ENCODE measurements at places on chromosomes 5 and 9.

DNA sequence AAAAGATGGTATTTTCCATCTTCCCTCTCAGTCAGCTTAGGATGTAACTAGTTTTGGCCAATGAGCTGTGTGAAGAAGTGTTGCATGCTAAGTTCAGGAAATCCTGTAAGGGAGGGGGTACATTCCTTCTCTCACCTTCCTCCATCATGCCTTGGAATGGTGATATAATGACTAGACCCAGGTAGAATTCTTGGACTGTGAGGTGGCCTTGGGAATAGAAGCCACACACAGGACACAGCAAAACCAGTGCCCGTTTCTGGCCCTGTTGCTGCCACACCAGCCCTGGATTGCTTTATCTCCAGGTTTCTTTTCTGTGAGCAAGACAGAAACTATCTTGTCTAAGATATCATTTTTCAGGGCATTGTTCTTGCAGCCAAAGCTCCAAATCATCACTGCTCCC is 10.5 kb upstream of the ZNF354A start:
- no peak for DNase-seq

DNA sequence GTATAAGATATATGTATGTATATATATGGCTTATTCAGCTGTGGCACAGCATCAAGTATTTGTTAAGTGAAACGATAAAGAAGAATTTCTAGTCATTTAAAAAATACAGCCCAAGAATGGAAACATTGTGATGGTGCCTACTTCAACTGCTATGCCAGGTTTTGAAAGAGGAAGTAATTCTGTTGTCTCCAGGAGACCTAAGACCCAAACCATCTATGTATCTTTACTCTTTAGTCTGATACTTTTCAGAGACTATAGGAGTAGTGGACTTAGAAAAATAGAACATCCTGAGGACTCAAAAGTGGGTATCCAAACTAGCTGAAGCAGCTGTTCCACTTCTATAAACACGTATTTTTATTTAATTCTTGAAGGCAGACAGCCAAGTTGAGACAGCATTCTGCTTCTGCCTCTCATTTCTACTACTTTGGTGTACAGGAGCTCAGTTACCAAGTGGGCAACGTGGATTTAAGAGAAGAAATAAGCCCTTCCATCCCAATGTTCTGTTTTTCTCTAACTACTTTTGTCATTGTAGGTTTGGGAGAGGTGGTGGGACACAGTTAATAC is 110.7 kb downstream of the RPS23 start:
- DNase-seq, result no peak

GRCh38 chr9:119004618-119004990 is 364.6 kb downstream of the BRINP1 start:
- DNase-seq, result no peak

DNA sequence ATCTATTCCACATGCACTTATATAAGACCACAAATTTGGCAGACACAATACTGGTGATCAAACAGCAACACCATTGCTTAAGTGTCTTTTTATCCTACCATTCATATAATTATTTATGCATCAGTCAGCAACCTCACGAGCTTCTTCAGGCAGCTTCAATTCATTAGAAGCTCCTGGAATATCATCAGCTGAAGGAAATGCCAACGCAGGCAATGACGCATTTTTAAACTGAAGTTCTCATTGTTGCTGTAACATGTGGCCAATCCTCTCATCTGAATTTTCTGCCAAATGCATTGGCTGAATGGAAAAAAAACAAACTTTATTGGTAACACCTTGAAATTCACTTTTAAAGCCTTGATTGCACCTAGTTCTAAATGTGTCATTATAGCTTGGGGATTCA is 376.4 kb upstream of the RGMB start:
- no peak for DNase-seq

GRCh38 chr5:171442287-171443042 is 23.0 kb downstream of the FGF18 start:
- DNase-seq, result peak; percentile 53

- no peak for DNase-seq
These were observed at the start of gene NPR3 for GRCh38 chr5:32710550-32711361. Gene NPR3, plus strand, starts transcription at chr5:32711321. Its CDS starts 456 bp downstream, at chr5:32711777.

- DNase-seq, result peak; percentile 39
These were observed 3.6 kb upstream of the POC5 start for GRCh38 chr5:75720882-75721281.

DNA sequence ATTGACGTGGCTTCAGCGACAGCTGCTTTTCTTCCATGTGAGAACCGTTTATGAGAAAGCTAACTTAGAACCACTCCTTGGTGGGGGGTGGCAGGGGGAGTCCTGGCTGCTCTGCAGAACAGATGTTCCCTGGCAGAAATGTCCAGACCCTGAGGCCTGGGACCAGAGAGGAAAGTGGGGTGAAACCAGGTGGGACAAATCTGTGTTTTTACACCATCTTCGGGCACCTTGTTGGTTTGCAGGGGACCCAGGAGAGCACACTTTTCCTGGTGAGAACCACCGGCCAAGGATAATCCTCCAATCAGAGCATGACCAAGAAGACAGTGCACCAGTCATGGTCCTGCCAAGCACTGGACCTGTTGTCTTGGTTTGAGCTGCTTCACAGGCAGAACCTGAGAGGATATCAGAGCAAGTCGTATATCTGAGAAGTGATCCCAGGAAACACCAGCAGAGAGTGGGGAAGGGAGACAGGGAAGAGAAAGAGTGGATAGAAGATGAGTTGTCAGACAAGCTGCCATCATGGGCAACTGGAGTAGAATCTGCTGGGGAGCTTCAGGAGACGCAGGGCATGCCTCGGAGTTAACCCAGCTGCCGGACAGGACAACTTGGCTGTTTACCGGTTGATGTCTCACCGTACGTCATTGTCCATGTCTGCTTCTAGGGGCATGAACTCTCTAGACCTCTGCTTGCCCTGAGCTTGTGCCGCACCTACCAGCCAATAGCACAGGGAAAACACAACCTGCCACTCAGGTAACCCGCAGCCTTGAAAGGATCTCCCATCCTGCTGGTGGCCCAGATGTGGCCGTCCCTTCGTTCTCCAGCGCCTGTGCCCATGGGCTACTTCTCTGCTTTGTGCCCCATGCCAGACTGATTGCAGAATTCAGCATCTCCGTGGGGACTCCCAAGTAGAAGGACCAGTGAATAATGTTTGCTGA is 178.4 kb upstream of the MVB12B start:
- DNase-seq, result no peak

GRCh38 chr5:38837932-38838331 is 7.9 kb upstream of the OSMR start:
- no peak for DNase-seq

DNA sequence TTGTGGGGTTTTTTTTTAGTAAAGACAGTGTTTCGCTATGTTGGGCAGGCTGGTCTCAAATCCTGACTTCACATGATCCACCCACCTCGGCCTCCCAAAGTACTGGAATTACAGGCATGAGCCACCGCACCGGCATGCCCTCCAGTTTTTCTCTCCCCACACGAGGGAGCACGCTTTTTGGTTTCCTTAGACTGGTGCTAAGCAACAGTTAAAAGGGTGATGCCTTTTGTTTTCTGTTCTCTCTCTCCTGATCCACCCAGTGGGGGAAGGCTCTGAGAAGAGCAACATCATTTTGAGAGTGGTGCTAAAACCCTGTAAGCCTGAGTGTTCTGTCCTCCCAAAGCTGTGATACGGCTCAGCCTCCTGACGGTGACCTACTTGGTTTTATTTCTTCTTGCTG is 146.6 kb downstream of the MAN2A1 start:
- no peak for DNase-seq

- DNase-seq, result no peak
These were observed 255.4 kb downstream of the GRIA1 start for GRCh38 chr5:153745778-153746395.

- DNase-seq, result no peak
These were observed 314.8 kb downstream of the ARHGEF28 start for GRCh38 chr5:73940801-73941200.

DNA sequence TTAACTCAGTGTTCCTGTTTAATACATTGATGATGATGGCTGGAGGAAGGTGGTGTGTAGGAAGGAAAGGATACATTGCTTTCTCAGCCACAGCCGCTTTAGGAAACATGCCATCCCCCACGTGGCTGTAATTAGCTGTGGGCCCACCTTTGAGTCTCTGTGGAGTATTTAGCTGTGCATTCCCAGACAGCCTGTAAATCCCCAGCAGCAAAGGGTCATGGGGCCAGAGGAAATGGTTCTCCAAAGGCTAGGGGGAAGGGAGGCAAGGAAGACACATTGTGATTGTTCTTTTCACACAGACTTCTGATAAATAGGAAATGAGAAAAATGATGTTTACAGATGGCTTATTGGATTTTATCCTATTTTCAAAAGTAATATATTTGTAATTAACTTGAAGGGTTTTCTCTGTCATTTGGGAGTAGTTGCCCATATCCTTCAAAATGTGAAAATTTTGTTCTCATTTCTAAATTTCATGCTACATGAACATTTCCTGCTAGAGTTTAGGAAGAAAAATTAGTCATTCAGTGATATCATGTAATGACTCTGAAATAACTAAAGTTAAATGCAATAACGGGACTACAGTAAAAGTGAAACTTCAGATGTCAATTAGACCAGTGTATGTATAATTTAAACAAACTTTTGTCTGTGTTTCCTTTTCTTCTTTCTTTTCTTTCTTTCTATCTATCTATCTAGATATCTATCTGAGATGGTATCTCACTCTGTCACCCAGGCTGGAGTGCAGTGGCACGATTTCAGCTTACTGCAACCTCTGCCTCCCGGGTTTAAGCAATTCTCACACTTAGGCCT is 24.3 kb upstream of the F2R start:
- DNase-seq, result peak; percentile 49

DNA sequence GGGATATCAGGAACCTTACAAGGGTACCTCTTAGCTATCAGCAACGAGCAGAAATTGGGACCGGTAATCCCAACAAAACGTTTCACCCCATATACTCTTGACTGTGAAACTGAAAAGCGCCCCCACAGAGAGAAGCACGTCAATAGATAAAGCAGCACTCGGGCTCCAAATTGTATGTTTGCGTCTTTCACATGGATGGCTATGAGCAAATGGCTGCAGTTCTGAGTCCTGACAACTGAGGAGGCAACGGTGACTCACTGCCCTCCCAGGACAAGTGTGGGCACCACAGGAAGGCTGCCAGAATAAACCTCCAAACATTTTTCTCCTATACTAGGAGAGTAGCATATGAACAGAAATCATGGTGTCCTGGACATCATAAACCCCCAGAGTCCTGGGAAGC is 36.6 kb downstream of the SEMA4D start:
- peak; percentile 16 for DNase-seq

DNA sequence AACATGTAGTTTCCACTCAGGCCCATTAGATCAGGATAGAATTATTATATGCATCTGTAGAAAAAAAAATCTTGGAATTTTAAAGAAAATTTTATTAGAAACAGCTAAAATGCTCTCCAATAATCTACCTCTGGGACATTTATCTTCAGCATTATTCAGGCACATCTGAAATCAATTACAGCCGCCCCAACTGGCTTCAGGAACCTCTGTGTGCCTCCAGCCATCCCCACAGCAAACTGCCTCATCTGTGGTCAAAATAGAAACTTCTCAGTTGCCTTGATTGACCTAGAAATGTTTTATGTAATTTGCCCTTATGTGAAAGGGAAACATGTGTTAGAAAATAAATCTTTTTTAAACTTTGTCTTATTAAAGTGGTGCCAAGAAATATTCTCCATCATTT is 120.1 kb upstream of the LPAR1 start:
- no peak for DNase-seq

GRCh38 chr9:134361843-134362414 is 35.7 kb downstream of the RXRA start:
- no peak for DNase-seq

- DNase-seq, result no peak
These were observed 1864.2 kb upstream of the C9orf72 start for GRCh38 chr9:29437526-29437925.

DNA sequence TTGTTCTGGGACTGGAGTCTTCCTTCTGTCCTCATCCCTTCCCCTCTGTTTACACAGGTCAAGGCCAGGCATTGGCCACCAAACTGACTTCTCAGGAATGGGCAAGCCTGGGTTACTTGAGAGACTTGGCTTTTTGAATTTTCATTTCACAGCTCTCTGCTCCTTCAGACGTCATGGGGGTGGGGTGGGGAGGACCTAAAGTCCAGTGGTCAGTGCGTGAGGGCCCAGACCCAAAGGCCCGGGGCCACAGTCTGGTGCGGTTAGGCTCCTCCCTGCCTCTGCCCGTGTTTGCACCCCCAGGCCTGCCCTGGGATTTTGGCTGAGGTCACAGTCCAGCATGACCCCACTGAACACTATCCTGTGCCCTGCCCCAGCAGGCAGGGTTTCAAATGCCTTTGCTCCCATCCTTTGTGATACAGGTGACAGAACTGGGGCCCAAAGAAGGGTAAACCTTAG is 4.1 kb upstream of the CXXC5 start:
- DNase-seq, result no peak

DNA sequence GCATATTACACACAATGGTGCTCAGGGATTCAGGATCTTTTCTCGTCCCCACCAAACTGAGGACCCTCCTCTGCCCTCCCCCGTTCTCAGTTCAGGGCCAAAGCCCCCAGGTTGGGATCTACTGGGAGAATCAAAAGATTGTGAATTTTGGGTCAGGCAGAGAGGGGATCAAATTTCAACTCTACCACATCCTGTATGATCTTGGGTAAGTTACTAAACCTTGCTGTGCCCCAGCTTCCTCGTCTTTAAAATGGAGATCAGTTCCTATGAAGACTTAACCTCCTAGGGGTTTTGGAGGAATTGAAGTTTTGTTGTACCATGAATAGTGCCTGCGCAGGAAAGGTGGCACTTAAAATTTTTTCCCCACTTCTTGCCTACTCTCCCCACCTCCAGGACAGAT is 62.4 kb downstream of the RAI14 start:
- no peak for DNase-seq

DNA sequence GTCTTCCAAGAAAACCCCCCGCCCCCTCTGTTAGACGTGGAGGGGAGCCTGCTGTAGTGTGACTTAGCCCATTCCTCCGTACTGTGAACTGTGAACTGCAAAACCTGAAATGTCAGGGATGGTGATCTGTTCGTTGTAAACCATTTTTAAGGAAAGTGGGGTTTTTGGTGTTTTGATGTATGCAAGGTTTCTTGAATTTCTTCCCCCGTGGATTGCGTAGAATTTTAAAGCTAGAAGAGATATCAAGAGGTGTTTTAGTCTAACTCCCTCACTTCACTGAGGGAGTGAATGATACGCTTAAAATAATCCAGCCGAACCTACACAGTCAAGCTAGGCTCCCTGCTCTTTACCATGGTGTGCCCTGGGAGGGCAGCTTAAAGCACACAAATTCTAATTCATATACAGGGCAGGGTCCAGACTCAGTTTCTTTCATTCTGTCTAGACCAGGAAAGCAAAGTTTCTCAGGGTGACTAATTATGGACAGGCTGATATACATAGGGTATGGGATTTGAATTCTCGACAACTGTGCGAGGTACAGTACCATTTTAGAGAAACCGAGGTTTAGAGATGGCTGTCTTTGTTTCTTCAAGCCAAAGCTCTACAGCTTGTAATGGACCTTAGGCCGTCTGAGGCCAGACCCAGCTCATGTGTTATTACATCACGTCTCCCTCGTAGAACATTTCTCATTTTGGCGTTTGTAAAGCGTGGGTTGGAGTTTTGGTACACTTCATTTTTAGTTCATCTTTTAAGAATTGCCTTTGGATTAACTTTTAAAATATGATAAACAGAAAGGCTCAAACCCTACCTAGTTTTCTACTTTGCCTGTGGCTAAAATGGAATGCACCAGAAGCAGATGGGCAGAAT is 2.7 kb downstream of the PTGER4 start:
- peak; percentile 82 for DNase-seq

- no peak for DNase-seq
These were observed 824.4 kb upstream of the TYRP1 start for GRCh38 chr9:11868795-11869194.

GRCh38 chr5:109938453-109938852 is 248.7 kb downstream of the MAN2A1 start:
- no peak for DNase-seq
